ENCODE measurements at places on chromosomes 2 and 18. TPM values are rescaled to one million over a fixed set of nuclear protein-coding genes. Genes with fewer than 3 reads are reported as not detected.

SERPINB13 gene
- not detected for total RNA-seq

CTLA4 gene
- not detected for total RNA-seq

IL36G gene
- total RNA-seq, result not detected

PIGN gene
- total RNA-seq, result 46.6 TPM

HAUS1 gene
- 34.5 TPM for total RNA-seq

PRSS56 gene
- not detected for total RNA-seq

CPS1 gene
- 34.6 TPM for total RNA-seq

NBEAL1 gene
- total RNA-seq, result 25.9 TPM

CRYGC gene
- not detected for total RNA-seq

MREG gene
- 1.6 TPM for total RNA-seq

CAPG gene
- 490 TPM for total RNA-seq
